ENCODE measurements at places on chromosomes 6 and 20. TPM values are rescaled to one million over a fixed set of nuclear protein-coding genes. Genes with fewer than 3 reads are reported as not detected.

The TCF15 gene
- 2.1 TPM for total RNA-seq

The TRIM31 gene
- not detected for total RNA-seq

The PPP1R14C gene
- 0.27 TPM for total RNA-seq

The CST4 gene
- total RNA-seq = not detected

The ESR1 gene
- 16.5 TPM for total RNA-seq

The SLC35D3 gene
- total RNA-seq = not detected

The GATA5 gene
- 0.22 TPM for total RNA-seq

The HSPA1L gene
- 2.8 TPM for total RNA-seq

The GCNT2 gene
- 2.6 TPM for total RNA-seq

The C20orf204 gene
- 2.1 TPM for total RNA-seq

The TMEM170B gene
- 9.5 TPM for total RNA-seq

The SLC2A10 gene
- total RNA-seq = 14.7 TPM

The TMEM63B gene
- 38.0 TPM for total RNA-seq

The CDH26 gene
- 3.6 TPM for total RNA-seq

The SPO11 gene
- not detected for total RNA-seq

The SPINT4 gene
- not detected for total RNA-seq

The CST3 gene
- 731 TPM for total RNA-seq

The RIPOR2 gene
- total RNA-seq = 17.0 TPM

The VSX1 gene
- not detected for total RNA-seq

The COL21A1 gene
- total RNA-seq = 31.4 TPM

The HDGFL1 gene
- total RNA-seq = not detected

The GRM1 gene
- total RNA-seq = 0.45 TPM

The APCDD1L gene
- total RNA-seq = 0.53 TPM

The KIF25 gene
- total RNA-seq = 1.6 TPM

The KCNK16 gene
- total RNA-seq = not detected

The KIAA1755 gene
- total RNA-seq = 56.0 TPM

The GNMT gene
- total RNA-seq = 1.8 TPM

The RNF144B gene
- 19.0 TPM for total RNA-seq

The BPIFB1 gene
- 2.1 TPM for total RNA-seq

The OR2H1 gene
- total RNA-seq = not detected

The PCED1A gene
- 40.4 TPM for total RNA-seq

The BTBD3 gene
- total RNA-seq = 52.5 TPM

The OPRL1 gene
- total RNA-seq = 1.0 TPM

The NELFCD gene
- 50.7 TPM for total RNA-seq

The LY6G6C gene
- total RNA-seq = 0.71 TPM
